ENCODE measurements at places on chromosomes 3 and 15. TPM values are rescaled to one million over a fixed set of nuclear protein-coding genes. Genes with fewer than 3 reads are reported as not detected.

DNA sequence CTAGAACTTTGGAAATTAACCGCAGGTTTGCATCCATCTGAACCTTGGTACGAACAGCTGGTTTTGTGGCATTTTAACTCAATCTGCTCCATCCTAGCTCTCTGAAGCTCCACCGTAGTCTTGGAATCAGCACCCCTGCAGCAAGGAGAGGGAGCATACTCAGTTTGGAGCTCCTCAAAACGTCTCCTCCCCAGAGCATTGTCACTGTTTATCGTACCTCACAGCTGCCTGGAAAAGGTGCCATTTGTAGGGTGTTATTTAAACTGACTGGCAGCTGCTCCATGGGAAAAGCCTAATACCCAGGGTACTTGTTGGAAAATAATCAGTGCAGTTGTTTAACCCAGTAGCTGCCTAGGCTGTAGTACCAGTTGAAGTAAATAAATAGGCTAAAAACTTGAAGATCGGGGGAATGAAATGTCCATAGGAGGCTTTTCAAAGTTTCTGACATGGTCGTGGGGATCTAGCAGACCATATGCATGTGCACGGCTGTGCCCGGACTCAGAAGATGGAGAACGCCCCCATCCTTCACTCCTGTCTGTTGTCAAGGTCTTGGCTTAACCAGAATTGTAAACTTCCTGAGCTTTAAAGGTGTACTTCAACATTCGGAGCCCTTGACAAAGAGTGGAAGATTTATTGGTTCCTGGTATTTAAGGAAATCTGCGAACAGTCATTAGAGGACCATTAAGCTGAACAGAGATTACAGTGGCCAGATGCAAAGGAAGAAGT lies 43.9 kb downstream of the GHSR start:
- no peak overlapping the region for H3K4me3 ChIP-seq
- no peak overlapping the region for H3K27ac ChIP-seq
- no peaks in the 10 kb centered on the region for H3K27me3 ChIP-seq
- H3K36me3 ChIP-seq, result peaks cover 12% of the 10 kb centered on the region
- H3K4me1 ChIP-seq, result no peaks in the 10 kb centered on the region

DNA sequence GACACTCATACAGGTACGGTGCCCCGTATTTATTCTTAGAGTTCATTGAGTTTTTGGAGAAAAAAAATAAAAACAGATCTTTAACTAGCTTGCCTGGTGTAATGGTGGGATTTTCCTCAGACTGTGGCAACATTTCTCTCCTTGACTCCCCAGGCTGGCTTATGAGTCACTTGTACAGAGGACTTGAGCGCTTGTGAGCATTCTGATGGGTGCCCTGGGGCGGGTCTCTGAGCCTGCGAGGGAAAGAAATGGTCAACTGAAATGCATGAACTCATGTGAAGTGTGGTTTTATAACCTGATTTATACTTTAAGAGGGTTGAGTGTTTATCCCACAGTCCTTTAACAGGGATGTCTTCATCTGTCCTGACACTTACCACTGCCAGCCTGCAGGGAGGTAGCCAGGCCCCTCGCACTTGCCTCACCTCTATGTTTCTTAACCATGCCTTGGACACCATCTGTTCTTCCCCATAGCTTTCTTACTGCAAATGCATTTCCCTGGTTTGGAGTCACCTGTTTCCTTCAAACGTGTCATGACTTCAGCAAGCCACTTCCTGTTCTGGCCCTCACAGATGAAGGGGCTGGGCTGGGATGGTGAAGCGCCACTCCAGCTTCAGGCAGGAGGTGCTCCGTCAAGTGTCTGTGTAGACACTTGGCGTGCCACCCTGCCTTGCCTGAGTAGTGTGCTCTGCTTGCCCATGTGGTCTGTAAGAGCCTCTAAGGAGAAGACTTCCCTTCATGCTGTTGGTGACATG lies 118.7 kb downstream of the PDE8A start:
- H3K27me3 ChIP-seq, result no peaks in the 10 kb centered on the region
- no peak overlapping the region for H3K27ac ChIP-seq
- no peak for DNase-seq
- no peaks in the 10 kb centered on the region for H3K4me1 ChIP-seq

- H3K27me3 ChIP-seq, result no peaks in the 10 kb centered on the region
- H3K27ac ChIP-seq, result no peak overlapping the region
- no peak for DNase-seq
These were observed 25.0 kb downstream of the CGGBP1 start for GRCh38 chr3:88033808-88034207.

DNA sequence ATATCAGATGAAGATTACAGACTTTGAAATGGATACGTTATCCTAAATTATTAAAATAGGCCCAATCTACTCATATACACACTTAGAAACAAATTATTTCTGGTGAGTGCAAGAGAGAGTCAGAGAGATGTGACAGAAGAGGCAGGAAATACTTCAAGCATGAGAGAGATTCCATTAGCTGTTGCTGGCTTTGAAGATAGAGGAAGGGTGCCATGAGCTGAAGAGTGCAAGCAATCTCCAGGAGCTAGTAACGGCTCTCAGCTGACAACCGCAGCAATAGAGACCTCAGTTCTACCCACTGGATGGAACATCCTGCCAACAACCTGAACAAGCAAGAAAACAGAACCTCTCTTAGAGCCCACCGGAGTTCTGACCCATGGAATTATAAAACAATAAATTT lies 270.7 kb upstream of the SLITRK3 start:
- no peak overlapping the region for H3K27ac ChIP-seq
- H3K27me3 ChIP-seq, result no peaks in the 10 kb centered on the region
- no peak for DNase-seq
- H3K36me3 ChIP-seq, result no peaks in the 10 kb centered on the region

DNA sequence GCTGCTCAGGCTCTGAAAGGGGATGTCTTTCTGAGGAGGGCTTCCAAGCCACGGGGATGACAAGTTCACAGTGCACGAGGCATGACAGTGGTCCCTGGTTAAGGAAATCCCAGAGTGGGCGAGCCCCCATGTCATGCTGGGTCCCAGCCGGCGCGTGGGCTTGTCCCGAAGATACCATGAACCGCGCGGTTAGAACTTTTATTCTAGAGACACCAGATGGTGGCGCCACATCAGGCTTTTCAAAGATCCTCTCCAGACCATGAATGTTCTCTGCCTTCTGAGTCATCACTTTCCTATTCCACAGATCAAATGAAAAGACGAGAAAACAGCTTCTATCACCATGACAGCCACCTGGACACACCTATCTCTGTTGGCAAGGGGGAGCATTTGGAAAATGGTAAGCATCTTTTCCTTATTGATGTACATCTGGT lies 227.8 kb upstream of the LYSMD4 start:
- DNase-seq, result peak; percentile 90
- no peak overlapping the region for H3K27ac ChIP-seq
- no peaks in the 10 kb centered on the region for H3K36me3 ChIP-seq

The ATG7 gene
- 50.4 TPM for total RNA-seq

The ANAPC13 gene
- total RNA-seq, result 50.9 TPM

Data from esophagus muscularis mucosa (tissue), 4 donors.